Anterior cingulate cortex (tissue), 58 donors: ENCODE measurements at places on chromosomes 3 and 15.

- DNase-seq, result no peak
Observed at GRCh38 chr3:16373341-16373946, 108.4 kb downstream of the OXNAD1 start.

GRCh38 chr3:147372525-147373027 is 33.8 kb downstream of the ZIC4 start:
- DNase-seq, result no peak

DNA sequence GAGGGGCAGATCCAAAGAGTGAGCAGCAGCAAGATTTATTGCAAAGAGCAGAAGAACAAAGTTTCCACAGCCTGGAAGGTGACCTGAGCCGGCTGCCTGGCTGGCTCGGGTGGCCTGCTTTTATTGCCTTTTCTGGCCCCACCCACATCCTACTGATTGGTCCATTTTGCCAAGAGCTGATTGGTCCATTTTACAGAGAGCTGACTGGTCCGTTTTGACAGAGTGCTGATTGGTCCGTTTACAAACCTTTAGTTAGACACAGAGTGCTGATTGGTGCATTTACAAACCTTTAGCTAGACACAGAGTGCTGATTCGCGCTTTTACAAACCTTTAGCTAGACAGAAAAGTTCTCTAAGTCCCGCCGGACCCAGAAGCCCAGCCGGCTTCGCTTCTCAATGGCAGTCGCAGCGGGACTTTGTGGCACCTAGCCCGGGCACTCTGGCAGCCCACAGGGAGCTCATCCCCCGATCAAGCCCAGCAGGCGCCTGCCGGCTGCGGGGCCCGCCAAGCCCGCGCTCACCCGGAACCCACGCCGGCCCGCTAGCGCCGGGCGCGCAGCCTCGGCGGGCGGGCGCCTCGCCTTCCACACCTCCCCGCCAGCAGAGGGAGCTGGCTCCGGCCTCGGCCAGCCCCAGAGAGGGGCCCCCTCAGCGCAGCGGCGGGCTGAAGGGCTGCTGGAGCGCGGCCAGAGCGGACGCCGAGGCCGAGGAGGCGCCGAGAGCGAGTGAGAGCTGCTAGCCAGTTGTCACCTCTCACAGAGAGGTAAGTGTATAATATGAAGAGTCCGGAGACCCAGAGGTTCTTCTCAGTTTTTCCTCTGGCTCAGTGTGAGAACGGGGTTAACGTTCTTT is 339.2 kb downstream of the CHL1 start:
- DNase-seq, result no peak

DNA sequence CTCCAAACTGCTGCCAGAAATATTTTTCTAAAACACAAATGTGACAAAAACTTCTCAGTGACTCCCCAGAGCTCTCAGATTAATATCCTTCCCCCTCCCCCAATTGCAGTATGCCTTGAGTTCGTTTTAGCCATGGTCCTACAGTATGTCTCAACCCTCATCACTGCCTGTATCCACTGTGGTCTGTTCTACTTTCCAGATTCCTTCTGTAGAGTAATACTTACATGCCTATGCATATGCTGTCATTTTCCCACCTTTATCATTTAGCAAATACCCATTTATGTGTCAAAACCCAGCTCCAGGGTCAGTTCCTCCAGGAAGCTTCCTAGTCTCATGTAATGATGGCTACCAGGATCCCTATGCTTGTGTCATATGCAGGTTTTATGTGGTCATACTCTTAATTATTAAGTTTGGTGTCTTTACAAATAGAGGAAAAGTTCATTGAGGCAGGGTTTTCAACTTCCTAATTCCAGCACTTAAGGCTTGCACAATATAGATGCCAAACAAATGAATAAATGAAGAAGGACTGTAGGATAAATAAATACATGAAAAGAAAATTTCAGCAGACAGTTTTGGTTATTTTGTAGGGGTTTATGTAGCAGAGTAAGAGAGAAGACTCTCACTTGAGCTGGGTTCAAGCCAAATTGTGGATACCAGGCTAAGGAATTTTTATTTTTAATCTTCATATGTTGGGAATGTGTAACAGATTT is 170.8 kb downstream of the ALCAM start:
- DNase-seq, result no peak

- no peak for DNase-seq
Observed at GRCh38 chr3:77370413-77370812, 330.5 kb downstream of the ROBO2 start.

GRCh38 chr15:100113351-100114080 is 228.3 kb downstream of the ADAMTS17 start:
- DNase-seq, result no peak

DNA sequence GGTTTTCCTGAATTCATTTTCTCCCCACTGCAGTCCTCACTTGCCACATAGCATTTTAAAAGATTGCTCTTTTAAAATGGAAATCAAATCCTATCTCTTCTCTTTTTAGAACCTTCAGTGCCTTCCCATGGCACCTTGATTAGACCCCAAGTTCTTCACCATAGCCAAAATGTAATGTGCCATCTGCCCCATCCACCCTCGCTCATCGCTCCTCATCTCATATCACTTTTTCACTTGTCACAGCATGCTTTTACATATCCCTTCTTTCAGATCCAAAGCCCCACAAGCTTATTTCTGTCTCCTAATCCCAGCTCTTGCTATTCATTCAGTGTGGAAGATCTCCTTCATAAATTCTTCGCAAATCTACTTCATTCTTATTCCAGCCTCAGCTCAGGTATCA is 161.7 kb downstream of the CD47 start:
- DNase-seq, result no peak

DNA sequence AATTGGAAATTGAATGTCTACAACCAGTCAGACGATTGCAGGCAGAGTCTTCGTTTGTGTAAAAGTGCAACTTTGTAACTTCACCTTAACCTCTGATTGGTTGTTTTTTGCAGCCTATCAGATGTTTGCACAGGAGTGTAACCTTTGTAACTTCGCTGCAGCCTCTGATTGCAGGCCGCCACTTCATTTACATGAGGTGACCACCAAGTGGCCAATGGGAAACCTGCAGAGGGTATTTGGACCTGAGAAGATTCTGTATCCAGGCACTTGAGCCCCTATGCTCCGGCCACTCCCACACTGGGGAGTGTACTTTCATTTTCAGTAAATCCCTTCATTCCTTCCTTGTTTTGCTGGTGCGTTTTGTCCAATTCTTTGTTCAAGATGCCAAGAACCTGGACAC is 68.1 kb upstream of the PFN2 start:
- DNase-seq, result no peak

- DNase-seq, result no peak
Observed at GRCh38 chr15:101191242-101191641, 60.6 kb downstream of the CHSY1 start.

GRCh38 chr15:64013179-64014062 is 32.9 kb downstream of the DAPK2 start:
- no peak for DNase-seq

DNA sequence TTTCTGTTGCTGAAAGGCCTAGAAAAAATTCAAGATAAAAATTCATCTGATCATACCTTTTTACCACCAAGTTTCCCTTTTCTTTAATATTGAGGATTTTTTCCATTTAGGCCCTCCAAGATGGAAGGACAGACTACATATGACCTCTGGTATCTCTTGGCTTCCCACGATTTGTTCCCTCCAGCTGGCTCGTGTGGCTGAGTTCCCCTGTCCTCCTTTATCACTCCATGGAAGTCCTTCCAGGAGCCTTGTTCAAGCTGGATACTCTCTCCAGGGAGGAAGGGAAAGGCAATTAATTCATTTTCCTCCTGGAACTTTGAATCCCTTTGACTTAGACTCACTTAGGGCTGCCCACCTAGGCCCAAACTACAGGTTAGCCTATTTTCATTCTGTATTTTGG is 110.6 kb downstream of the CFAP44 start:
- DNase-seq, result no peak

DNA sequence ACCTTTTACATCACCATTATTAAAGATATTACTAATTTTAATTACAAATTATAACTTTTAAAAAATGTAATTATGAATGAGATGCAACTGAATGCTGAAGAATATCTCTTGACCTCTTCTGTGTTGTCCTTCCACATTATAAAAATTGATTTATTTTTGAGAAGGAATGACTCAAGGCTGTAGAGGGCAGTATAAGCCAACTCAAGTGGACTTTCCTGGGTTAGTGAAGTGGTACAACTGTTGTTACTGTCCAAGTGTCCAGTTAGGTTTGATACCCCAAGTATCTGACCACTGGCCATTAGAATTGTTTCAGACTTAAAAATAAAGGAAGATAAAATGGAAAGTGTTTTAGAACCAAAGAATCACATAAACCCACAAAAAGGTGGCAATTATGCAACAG is 51.9 kb downstream of the BBX start:
- DNase-seq, result no peak

GRCh38 chr3:137217733-137218132 is 259.9 kb downstream of the IL20RB start:
- DNase-seq, result no peak

DNA sequence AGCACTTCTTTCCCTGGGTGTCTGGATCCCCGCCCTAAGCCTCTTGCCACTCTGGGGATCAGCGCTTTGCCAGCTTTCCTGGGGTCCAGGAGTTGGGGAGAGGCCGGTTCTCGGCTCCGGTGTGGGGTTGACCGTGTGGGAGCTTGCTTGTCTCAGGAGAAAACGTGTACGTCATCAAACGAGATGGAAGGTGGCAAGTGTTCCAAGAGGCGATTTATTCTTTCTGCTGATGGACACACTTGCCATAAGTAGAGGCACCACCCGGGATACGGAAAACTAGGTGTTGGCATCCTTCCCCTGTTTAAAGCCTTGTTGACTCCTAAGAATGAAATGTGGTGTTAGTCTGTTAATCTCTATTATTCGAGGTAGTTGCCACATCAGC is 295 bp downstream of the ZWILCH start:
- no peak for DNase-seq

- no peak for DNase-seq
Observed at GRCh38 chr3:127822041-127822681, at the start of gene MGLL. MGLL (minus strand) TSS chr3:127822515; CDS start chr3:127822318, 197 bp downstream.

DNA sequence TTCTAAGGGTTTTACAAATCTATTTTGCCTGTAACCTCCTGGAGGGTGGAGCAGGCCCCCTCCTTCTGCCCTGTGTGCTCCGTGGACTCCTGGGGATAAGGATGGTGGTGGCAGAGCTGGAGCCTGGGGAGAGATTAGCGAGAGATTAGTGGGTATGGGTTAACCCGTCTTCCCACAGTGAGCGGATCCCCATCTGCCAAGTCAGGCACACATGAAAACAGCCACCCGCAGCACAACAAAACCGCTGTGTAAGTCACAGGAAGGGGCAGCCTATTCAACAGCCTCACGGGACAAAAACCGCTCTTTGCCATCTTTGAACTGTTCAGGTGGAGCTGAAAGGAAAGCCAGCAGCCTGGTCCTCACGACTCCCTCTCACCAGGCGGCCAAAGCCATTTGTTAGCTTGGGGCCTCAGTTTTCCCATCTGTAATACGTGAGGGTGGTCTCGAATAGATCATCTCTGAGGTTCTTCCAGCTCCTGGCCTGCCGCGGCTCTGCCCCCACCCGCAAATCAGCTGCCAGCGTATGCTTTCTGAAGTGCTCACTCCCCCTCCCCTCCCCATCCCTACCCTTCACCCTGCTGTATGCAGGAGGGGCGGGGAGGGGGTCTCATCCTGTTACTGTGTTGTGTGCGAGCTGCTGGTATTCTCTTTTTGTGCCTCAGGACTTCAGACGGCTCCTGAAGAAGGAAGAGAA is 43.6 kb downstream of the PDIA5 start:
- DNase-seq, result no peak

GRCh38 chr3:170180079-170180907 is 1.2 kb downstream of the PHC3 start:
- DNase-seq, result no peak

GRCh38 chr15:30953731-30954378 is 37.6 kb downstream of the MTMR10 start:
- DNase-seq, result no peak

DNA sequence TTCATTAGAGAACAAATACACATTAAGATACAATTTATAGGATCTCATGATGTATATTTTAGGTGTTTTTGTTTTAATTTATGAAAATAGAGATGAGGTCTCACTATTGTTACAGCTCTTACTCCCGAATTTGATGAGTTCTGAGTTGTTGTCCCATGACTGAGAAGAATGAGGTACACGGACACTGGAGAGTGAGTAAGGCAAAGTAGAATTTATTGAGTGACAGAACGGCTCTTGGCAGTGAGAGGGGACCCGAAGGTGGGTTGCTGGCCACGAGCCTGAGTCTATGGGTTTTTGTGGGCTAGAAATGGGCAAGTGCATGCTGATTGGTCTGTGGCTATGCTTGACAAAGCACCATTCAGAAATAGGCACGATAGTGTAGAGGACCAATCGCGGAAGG is 3.1 kb upstream of the RNF168 start:
- no peak for DNase-seq

- DNase-seq, result no peak
Observed at GRCh38 chr3:4633078-4634004, 140.2 kb downstream of the ITPR1 start.

- DNase-seq, result no peak
Observed at GRCh38 chr3:141915766-141916165, 39.3 kb downstream of the ATP1B3 start.

- DNase-seq, result no peak
Observed at GRCh38 chr3:149792452-149793270, at the start of gene ANKUB1. ANKUB1 (minus strand) TSS chr3:149792554; CDS start chr3:149792366, 188 bp downstream.

- DNase-seq, result no peak
Observed at GRCh38 chr3:25430935-25431770, 3.1 kb downstream of the RARB start.

GRCh38 chr15:38373016-38373415 is 80.9 kb upstream of the FAM98B start:
- no peak for DNase-seq

DNA sequence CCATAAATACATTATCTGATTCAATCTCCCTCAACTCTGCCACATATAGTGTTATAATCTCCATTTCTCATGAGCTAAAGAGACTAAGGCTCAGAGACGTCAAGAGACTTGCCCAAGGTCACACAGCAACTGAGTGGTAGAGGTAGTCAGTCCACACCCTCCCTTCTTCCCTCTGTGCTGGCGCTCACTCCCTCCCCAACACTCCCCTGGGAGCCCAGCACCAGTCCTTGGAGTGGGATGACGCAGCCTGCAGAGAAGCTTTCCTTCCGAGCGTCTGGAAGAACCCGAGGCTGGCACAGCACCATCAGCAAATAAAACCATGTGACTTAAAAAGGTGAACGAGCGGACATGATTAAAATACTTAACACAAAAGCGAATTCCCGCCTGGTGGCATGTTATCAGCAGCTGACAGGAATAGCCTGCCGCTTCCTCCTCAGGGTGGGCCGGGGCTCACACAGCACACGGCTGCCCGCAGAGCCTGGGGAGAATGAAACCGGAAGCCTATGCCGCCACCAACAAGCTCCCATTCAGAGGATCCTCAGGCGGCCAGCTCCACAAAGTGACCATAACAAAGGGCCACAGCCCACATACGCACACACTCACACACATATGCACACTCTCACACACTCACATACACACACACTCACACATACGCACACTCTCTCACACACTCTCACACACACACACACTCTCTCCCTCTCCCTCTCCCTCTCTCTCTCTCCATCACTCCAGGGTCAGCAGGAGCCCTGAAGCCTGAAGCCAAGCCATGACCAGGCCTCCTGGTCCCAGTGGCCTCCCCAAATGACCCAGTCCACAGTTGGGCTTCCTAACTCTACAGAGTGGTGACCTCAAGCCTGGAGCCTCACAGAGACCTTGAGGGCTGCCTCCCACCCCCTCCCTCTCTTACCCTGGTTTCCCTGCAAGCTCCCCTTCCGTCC is 120.5 kb downstream of the XXYLT1 start:
- no peak for DNase-seq
